ENCODE measurements at places on chromosomes 3 and 15. TPM values are rescaled to one million over a fixed set of nuclear protein-coding genes. Genes with fewer than 3 reads are reported as not detected.
A peak's percentile ranks its signal among the peaks of the same experiment; 100 is the strongest.

GRCh38 chr3:42504334-42505127 lies 2.1 kb downstream of the VIPR1 start:
- DNase-seq, result no peak

GRCh38 chr3:150469931-150470740 lies 62.0 kb downstream of the TSC22D2 start:
- DNase-seq, result no peak

DNA sequence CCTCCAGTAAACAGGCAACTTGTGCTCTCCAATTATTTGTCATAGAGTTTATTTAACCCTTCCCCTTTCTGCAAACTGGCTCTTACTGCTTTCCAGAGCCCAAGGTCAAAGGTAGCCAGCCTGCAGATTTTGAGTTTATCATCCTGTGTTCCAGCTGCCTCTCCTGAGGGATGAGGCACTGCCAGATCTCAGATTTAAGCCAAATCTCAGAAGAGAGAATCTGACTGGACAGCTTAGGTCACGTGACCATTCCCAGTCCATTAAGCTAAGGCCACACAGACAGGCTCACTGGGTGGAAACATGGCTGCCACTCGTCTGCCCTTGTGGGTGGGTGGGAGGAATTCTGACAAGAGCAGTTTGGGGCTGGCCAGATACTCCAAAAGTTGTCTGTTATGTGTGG lies 8.6 kb upstream of the SIAH2 start:
- no peak for DNase-seq

DNA sequence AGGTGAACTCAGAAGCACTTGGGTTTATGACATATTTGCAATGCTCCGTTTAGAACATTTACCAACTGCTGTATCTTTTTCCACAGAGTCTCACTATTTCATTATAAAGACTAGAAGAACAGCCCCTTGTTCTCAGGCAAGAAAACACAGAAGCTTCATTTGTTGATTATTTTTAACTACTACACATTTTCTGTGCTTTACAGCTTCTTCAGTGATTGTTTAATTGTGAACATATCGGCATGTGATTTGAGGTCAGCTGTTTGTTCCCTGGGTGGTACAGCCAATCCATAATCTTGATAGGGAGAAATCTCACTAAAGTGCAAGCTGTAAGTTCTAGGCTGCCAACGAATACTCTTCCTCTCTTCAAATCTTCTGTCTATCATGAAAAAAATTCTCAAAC lies 31.0 kb upstream of the DLG1 start:
- DNase-seq, result no peak

DNA sequence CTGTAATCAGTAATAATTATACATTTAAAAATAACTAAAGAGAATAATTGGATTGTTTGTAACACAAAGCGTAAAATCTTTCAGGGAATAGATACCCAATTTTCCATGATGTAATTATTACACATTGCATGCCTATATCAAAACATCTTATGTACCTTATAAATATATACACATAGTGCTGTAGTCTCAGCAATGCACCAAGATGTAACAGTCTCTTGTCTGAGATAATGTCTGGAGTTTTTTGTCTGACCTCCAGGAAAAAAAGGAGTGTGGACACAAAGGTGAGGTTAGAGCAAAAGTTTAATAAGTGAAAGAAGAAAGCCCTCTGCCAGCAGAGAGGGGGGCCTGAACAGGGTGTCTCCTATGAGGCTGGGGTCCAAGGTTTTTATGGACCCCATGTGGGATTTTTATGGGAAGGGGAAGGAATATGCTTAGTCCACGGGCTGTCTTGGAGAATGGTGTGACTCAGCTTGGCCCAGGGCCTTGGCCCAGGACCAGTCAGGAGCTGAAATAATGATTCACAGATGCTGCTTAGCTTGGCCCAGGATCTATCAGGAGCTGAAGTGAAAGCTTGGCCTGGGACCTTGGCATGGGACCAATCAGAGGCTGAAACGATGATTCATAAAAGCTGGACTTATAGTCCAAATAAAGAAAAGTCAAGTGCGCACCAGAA lies 545.0 kb downstream of the ZPLD1 start:
- DNase-seq, result no peak

- no peak for DNase-seq
Measured at GRCh38 chr3:122493296-122493695, 21.4 kb downstream of the KPNA1 start.

DNA sequence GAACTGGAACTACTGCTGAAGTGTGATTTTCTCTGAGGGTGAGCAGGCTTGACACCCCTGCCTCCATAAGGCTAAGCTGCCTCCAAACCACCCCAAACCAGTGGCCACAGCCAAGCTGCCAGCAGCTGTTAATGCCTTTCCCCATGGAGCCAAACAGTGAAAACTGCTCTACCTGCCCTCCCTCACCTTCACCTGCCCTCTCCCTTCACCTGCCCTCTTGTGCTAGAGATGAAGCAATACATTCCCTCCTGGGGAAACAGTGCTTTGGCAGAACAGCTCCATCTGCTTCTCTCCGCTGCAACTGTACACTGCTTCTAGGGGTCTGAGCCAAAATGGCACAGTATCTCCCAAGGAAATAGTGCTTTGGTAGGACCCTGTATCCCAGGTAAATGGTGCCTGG lies 374.1 kb downstream of the FHIT start:
- DNase-seq, result no peak

DNA sequence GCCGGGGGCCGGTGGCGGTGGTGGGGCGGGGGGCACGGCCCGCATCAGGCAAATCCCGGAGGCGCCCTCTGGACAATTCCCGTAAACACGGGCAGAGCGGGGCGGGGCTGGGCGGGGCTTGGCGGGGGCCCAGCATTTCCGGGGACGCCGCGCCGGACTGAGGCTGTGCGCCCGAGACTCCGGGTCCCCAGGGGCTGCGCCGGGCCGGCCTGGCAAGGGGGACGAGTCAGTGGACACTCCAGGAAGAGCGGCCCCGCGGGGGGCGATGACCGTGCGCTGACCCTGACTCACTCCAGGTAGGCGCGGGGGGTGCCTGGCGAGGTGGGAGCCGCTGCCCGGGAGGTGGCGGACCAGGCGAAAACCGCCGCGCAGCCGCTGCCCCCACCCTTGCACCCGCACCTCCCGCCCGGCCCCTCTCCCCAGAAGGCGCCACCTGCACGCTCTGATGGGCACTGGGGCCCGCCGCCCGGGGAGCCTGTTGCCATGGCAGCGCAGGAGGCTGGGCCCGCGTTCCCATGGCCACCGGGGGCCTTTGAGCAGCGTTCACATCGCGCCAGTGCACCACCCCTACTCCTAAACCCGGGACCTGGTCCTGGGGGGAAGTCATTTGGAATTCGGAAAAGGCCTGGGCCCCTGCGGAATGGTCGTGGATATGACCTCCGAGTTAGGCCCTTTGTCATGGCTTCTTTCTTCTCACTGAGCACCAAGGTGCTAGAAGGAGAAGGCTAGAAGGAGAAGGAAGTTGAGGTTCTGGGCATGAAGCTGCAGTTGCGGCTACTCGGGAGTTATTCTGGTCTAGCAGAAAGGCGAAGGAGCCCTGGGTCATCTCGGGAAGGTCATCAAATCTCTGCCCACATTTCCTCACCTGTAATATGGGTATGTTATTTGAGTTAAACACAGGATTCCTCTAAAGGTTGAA lies 16.1 kb upstream of the SEMA4B start:
- DNase-seq, result peak; percentile 95

DNA sequence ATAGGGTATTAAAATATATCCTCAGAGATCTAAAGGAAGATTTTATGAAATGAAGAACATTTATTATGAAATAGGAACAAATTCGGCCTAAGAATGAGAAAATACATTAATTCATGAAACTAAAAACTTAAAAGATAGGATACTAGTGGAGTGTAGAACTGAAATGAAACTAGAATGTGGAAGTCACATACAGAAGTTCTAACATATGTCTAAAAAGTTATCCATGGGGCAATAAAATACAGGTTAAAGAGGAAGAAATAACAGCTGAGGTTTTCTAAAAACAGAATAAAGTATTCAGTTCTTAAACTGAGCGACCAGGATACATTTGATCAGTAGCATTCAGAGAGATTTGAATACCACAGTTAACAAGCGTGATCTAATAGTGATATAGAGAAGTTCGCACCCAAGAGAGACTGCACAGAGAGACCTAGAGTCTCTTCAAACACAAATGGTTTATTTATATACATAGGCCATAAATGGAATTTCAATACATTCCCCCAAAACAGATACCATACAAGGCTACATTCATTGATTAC lies 85.9 kb downstream of the FEZF2 start:
- DNase-seq, result no peak

Gene PATL2
- 0.24 TPM for total RNA-seq

Gene SLC24A5
- total RNA-seq, result 0.11 TPM

- no peak for DNase-seq
Measured at GRCh38 chr15:93382200-93382820, 293.3 kb upstream of the RGMA start.

DNA sequence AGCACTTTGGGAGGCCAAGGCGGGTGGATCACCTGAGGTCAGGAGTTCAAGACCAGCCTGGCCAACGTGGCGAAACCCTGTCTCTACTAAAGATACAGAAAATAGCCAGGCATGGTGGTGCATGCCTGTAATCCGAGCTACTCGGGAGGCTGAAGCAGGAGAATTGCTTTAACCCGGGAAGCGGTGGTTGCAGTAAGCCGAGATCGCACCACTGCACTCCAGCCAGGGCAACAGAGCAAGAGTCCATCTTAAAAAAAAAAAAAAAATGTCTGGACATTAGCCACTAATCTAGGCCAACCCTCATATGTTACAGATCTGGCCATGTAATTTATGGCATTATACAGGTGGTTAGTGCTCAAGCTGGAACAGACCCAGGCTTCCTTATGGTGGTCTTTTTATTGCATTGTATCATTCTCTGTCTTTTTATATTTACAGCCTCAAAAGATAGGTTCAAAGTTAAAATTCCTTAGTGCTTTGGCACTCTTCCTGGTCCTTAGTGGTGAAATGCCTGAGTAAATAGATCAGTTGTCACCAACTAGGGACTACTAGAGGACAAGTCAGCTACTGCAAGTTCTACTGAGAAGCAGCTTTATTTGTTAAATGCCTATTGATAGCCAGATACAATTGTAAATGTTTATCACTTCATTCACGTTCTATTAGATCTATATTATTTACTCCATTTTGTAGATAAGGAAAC lies 16.0 kb downstream of the STARD9 start:
- DNase-seq, result peak; percentile 40

Gene OR5H14
- total RNA-seq, result not detected

Gene PRSS50
- 0.07 TPM for total RNA-seq

DNA sequence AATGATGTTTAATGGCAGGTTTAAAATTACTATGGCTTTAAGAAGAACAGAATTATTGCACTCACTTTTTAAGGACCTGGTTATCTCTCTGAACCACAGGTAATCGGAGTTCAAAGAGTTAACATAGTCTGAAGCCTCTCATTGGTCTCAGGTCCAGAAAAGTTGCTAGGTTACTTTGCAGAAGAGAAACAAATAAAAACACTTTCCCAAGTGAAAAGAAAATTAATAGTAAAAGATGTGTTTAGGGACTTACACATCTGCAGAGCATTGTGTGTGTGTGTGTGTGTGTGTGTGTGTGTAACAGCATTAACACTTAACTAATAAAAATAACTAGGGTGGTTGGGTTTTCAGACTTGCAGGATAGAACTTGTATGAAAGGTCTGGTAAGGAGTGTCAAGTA lies 1.0 kb downstream of the MASP1 start:
- DNase-seq, result no peak

Gene DNAH12
- total RNA-seq, result not detected

DNA sequence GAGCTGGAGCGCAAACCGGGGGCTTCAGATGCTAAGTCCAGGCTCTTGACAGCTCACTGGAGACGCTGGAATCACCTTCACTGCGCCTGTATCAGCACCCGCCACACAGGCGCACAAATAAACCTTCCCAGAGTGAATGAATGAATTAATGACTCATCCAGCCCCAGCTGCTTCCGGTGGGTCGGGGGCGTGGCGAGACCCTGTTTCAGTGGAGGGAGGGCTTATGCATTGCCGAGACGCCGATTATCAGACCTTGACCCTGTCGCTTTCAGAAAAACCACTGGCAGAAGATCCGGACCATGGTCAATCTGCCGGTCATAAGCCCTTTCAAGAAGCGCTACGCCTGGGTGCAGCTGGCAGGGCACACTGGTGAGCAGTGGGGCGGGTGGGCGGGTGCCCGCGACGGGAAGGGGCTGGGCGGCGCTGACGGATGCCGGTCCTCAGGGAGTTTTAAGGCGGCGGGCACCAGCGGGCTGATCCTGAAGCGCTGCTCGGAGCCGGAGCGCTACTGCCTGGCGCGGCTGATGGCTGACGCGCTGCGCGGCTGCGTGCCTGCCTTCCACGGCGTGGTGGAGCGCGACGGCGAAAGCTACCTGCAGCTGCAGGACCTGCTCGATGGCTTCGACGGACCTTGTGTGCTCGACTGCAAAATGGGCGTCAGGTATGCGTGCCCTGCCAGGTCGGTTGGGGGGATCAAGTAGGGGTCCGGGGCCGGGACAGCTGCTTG lies 7.7 kb downstream of the ITPKA start:
- peak; percentile 86 for DNase-seq

Gene MOBP
- total RNA-seq, result 1.0 TPM

Gene NMD3
- 45.2 TPM for total RNA-seq

DNA sequence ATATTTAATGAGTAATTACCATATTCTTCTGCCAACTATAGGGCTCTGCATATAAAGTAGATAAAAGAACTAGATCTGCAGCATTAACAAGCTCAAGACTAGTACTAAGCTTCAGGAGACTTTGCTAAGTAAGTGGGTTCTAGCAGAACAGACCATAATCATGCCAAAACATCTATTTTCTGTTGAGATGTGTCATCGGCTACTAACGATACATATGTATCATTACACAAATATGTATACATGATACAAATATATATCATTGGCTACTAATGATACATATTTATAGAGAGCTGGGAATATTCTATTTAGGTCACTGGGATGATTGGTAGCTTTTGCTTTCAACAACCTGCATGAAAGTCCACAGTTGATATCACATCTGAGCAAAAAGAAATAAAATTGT lies 185.8 kb upstream of the DCBLD2 start:
- DNase-seq, result no peak

Gene SIDT1
- total RNA-seq, result not detected

Gene SLC27A2
- total RNA-seq, result 1.6 TPM

Data from H7 (cell line).